ENCODE measurements at places on chromosomes 6 and 20.

GRCh38 chr6:117142995-117143394, 122.4 kb upstream of the VGLL2 start:
- DNase-seq: no peak

- no peak for DNase-seq
These were observed 17.1 kb downstream of the SSR1 start for GRCh38 chr6:7295916-7296315.

GRCh38 chr6:16698997-16699868, 62.0 kb downstream of the ATXN1 start:
- DNase-seq: no peak

DNA sequence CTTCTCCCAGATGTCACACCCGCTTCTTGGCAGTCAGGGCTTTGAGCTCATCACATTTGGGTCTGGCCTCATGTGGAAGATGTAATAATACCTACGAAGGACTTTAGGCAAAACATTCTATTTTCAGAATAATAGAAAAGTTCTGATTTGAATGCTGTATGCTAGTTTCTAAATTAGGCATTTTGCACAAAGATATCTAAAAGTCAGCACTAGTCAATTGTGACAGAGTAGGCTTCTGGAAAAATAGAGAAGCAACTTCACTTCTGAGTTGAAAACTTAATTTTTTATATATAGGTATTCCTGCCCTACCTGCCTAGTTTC, 38.3 kb upstream of the CD2AP start:
- no peak for DNase-seq

GRCh38 chr6:118917546-118918328, 17.2 kb downstream of the MCM9 start:
- no peak for DNase-seq

DNA sequence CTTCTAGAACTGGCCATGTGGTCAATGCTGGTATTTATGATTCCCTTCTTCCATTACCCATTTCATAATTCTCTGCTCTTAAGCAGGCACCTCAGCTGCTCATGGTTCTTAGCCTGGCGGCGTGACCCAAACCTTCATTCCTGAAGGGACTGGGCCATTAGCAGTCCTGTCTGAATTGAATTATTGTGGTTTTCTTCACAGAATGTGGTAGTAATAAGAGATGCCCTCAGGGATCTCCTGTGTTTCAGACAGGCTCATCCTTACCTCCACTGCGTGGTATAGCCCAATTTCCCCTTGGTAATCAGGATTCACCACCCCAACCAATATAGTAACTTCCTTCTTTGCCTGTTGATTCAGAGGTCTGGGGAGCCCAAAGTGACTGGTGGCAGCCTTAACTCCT, 37.6 kb downstream of the PKIB start:
- no peak for DNase-seq

- no peak for DNase-seq
These were observed 38.7 kb downstream of the GTF2H5 start for GRCh38 chr6:158206740-158207421.

- DNase-seq: no peak
These were observed 1.3 kb downstream of the CDYL start for GRCh38 chr6:4777394-4777935.

DNA sequence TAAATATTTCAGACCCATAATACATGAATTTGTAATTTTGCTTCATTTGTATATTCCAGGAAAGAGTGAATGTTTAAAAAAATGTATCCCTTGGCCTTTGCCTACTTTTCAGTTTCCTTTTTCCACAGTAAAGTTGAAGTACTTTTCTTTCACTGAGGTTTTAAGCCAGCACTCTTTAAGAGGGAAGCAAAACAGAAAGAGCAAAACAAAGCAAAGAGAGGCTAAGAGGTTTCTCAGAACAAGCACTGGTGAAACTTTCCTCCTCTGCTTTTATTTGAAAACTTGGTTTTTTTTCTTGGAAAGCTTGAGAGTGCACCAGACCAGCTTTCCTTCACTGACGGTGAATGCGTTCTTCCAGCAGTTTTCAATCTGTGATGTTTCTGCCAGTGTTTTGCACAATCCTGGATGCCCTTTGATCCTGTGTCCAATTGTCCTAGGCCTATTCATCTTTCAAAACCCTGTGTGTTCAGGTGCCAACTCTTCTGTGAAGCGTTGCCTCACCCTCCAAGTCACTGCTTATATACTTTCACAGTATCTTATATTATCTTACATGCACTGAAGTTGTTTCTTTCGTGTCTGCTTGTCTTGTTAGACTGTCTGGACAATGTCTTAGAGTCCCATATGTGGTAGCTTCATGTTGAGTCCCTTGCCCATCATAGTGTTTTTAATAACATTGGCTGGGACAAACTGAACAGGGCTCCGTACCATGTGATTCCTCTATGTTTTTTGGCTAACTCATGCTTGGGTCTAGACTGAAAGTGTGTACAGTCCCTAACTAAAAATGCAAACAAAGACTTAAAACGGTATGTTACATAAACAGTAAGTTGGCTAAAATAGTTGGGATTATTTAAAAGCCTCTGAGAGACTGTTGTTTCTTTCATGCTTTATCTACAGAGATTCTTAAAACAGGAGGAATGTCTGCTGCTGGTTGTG, 1.9 kb downstream of the RNF217 start:
- DNase-seq: no peak

DNA sequence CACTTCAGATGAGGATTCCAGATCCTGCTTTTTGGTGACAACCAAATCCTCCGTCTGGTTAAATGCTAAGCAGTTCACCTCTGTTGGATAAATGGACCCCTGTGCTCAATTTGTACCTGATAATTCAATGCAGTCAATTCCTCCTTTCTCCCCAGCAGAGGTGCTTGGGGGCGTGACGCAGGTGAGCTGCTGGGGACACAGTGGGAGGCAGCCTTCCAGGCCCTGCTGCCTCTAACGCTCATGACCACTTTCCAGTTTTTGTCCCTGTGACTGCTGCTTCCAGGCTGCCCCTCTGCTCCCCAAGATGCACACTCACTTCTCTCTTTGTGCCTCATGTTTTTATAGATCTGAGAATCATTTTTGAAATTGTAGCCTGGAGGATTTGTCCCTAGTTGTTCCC, 78.5 kb downstream of the TTLL2 start:
- DNase-seq: no peak

DNA sequence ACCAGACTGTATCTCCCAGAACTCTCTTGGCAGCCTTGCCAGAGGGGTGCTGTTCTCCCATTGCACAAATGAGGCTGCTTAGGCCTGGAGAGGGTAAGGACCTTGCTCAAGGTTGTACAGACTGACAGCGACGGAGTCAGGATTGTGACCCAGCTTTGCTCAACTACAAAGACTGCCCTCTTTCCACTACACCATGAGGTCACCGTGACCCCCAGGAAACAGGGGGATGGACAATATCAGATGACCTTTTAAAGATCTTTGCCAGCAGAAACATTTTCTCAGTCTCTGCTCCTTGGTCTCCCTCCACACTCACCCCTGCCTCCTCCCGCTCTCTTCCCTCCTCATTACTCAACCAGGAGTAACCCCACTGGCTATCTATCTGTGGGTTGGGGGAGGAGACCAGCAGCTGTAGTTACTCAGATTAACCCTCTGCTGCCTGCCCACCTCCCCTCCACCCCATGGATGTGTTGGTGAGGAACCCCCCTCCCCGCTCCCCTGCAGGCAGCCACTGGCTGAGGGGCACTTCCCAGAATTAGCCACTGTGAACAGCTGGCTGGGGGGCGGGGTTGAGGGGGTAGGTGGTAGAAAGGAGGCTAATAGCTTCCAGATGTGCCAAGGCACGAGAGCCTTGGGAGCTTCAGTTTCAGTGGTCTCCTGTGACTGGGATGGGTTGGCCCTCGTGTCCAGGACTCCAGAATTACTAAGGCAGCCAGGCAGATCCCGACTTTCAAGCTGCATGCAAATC, 26.9 kb upstream of the MRPS18A start:
- no peak for DNase-seq

DNA sequence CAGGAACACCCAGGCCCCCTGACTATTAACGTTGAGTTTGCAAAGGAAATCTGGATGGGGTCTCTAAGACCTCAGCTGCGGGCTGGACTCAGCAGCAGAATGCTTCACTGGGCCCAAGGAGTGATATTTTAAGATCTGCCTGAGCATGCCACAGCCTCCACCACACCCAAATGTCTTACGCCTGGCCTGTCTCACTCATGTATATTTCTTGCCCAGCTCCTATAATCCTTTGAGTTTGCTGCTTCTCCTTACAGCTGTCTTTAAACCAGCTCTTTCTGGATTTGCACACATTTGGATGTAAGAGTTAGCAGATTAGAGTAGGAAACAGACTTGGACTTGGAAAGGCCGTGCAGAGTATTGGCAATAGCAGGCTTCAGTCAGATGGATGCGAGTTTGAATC, 16.4 kb downstream of the CASS4 start:
- DNase-seq: no peak

DNA sequence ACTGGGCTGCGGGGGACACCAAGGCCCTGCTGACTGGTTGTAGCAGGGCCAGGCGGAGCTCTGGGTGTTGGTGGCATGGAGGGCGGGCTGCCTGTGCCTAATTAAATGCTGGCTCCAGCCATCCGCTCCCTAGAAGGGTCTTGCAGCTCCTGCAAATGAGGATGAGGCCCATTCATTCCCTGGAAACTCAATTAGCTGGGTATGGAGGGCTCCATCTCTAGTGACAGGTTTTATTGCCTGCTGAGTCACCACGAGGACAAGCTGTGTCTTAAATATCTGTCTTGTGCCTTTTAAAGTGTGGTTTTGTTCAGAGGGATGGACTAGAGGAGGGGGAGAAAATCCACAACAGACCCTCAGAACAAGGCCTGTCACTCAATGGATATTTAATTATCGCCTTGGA, 60.9 kb downstream of the SULF2 start:
- no peak for DNase-seq

DNA sequence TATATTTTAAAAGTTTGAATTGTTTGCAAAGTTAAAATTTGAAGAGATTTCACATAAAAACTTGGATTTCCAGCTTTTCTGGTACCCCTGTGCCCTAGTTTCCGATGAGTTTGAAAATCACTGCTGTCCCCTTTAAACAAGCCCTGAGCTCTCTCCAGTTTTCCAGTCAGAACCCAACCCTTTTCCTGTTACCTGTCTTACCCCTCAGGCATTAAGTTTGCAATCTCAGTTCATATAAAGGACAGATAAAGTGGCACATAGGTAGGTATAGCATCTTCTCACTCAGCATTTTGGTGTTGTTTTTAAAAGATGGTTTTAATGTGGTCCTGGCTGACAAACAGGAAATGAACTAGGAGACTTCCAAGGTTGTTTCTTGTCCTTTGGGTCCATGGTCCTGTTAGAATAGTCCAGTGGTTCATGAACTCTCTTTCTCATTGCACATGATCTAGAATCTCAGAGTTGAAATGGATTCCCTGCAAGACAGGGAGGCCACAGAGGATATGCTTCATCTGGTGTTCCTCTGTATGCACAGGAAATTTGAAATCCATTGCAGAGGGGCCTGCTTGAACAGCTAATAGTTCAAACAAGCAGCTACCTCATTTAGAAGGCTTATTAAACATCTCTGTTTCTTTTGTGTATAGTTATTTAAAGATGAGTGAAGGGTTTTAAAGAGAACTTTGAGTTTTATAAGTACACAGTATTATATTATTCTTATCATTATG, 82.7 kb downstream of the JAG1 start:
- DNase-seq: no peak
